ENCODE measurements at places on chromosomes 3 and 15.

DNA sequence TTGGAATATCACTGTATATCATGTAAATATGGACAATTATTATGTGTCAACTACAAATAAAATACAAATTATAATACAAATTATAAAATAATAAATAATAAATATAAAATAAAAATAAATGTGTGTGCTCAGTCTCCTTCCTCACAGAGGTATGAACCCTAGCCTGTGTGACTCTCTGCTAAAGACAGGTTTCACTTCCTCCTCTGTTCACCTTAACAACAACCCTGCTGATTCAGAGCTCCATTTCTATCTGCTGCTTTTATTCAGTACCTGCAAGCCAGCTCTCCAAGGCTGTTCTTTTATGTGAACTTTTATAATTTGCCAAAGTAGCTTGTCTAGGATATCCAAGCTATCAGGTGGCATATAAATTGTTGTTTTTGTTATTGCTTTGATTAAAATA lies 610.7 kb upstream of the GRM7 start:
- peaks cover 29% of the 10 kb centered on the region for H3K4me1 ChIP-seq
- H3K4me3 ChIP-seq: peak overlapping the region; percentile 80
- peak; percentile 53 for DNase-seq
- H3K27ac ChIP-seq: peak overlapping the region; percentile 63
- H3K27me3 ChIP-seq: no peaks in the 10 kb centered on the region
- H3K36me3 ChIP-seq: peaks cover 4% of the 10 kb centered on the region

DNA sequence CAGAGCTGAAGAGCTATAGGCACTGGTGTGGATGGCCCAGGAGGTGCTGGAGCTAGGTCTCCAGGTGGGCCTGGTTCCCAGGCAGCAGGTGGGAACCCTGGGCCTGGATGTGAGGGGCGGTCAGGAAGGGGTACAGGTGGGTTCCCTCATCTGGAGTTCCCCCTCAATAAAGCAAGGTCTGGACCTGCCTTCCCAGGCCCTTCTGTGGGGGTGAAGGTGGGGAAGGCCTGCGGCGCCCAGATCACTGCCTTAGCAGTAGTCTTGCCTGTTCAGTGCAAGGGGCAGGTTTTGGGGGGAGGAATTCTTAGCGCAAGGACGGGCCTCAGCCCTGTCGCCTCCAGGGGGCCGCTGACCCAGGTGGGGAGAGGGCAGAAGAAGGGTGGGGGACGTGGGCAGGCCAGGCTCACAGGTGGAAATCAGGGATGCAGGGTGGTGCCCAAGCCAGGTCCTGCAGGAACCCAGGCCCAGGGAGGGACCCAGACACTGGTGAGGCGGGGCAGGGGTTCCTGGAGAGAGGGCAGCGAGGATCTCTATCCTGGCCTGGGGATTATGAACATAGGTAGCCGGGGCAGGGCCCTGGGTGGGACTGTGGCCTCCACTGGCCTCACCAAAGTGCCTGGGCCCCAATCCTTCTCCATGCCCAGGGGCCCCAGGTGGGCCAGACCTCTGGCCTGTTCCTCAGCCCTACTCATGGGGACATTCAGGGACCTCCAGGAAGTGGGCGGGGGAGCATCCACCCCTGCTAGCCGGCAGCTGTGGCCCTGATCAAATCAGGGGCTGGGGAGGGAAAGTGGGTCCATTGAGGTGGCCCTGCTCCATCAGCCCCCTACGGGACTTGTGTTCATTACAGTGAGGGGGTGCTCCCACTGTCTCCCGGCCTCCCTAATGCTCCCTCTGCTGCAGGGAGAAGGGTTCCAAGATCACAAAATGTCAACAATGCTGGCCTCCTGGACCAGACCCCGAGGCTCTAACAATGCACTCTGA lies 25.3 kb downstream of the HDAC11 start:
- H3K27me3 ChIP-seq: no peaks in the 10 kb centered on the region
- H3K27ac ChIP-seq: no peak overlapping the region
- DNase-seq: no peak
- H3K36me3 ChIP-seq: no peaks in the 10 kb centered on the region

DNA sequence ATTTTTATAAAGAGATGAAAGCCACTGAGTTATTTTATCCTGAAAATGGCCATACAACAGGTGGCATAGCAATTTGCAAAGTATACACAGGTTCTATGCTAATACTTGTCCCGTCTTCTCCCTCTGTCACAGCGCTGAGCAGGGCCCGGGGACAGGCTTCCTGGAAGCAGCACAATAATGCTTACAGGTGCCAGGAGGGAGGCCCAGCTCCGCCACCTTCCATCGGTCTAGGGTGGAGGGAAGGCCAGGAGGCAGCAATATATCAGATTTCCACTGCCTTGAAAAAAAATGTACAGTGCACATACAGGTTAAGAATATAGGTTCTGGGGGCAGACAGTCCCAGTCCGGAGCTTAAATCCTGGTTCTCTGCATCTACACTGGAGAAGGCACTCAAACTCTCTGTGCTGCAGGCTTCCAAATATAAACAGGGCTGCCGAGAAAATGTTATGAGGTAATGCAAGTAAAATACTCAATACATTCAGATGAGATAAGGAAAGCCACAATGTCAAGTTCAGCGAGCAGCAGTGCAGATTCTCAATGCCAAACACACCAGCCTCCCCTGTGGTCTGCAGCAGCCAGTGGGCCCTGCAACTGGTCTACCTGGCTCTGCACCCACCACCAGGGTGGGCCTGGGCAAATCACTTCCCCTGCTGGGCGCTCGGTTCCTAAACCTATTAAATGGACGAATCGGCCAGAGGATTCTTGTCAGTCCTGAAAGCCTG lies 189.6 kb downstream of the XXYLT1 start:
- peak overlapping the region; percentile 61 for H3K4me3 ChIP-seq
- peaks cover 34% of the 10 kb centered on the region for H3K4me1 ChIP-seq
- H3K27me3 ChIP-seq: peaks cover 4% of the 10 kb centered on the region
- no peaks in the 10 kb centered on the region for H3K36me3 ChIP-seq
- no peak for DNase-seq

GRCh38 chr15:46901001-46901400 lies 816.3 kb upstream of the SEMA6D start:
- H3K27me3 ChIP-seq: no peaks in the 10 kb centered on the region
- no peak for DNase-seq
- H3K4me3 ChIP-seq: no peak overlapping the region
- H3K4me1 ChIP-seq: no peaks in the 10 kb centered on the region
- H3K36me3 ChIP-seq: no peaks in the 10 kb centered on the region

Measured in naive B cell (primary cell).